NCI-H2171 (cell line): ENCODE measurements at places on chromosomes 7 and 10.

- DNase-seq: no peak
Observed at GRCh38 chr7:41820111-41820671, 117.3 kb upstream of the INHBA start.

DNA sequence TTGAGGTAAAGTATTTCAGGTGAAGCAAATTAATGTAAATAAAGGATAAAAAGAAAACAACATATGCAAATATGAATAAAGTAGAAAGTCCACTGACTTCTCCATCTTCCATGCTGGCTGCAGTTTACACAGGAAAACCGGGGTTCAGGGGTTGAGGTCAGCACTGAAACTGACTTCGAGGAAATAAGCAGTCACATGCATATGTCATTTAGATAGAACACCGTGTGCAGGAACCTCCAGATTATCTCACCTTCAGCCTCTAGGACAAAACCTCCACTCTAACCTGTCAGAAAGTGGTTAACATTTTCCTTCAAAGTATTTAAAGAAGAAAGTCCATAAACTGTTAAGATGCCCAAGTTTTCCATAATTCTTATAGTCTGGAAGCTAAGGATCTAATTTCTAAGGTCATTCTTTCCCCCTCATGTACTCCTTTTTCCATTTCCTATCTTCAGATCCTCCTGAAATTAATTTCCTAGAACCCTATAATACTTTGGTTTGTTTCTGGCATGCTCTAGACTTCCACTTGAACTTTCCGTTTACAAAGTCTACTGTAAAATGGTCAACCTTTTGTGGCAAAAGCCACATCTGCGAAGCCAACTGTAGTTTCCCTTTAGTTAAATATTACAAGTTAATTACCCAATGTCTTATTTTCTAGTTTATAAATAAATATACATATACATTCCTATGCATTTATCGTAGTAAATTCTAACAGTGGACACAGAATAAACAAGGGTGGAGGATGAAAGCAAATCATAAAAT lies 173.3 kb downstream of the RAPGEF5 start:
- DNase-seq: no peak

DNA sequence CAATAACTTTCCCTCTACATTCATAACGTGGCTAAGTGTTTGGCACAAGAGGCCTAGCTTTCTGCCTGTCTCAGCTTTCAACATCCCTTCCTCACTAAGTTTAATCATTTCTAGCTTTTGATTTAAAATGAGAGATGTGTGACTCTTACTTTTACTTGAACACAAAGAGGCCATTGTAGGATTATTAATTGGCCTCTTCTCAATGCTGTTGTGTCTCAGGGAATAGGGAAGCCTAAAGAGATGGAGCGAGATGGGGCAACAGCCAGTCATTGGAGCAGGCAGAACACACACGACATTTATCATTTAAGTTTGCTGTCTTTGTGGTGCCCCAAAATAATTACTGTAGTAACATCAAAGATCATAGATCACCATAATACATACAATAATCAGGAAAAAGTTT lies 167.1 kb upstream of the TRIM24 start:
- no peak for DNase-seq

DNA sequence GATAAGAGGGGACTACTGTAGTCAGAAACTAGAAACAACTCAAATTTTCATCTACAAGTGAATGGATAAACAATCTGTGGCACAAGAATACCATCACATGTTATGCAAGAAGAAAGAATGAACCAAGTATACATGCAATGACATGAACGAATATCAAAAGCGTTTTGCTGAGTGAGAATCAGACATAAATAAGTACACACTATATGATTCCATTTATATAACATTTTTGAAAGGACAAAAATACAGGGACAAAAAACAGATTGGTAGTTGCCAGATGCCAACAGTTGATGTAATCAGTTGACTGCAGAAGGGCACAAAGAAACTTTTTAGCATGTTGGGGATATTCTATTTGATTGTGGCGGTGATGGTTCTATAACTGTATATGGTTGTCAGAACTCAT lies 33.6 kb downstream of the CTNNA3 start:
- no peak for DNase-seq

GRCh38 chr7:113628948-113629847 lies 289.6 kb downstream of the PPP1R3A start:
- DNase-seq: no peak
